Effector memory CD8-positive, alpha-beta T cell (primary cell): ENCODE measurements at places on chromosomes 7 and 10.

GRCh38 chr10:26706206-26706605, 8.7 kb downstream of the PDSS1 start:
- no peak overlapping the region for H3K4me3 ChIP-seq
- no peak for DNase-seq
- peaks cover 10% of the 10 kb centered on the region for H3K4me1 ChIP-seq
- H3K36me3 ChIP-seq, result peaks cover 8% of the 10 kb centered on the region

DNA sequence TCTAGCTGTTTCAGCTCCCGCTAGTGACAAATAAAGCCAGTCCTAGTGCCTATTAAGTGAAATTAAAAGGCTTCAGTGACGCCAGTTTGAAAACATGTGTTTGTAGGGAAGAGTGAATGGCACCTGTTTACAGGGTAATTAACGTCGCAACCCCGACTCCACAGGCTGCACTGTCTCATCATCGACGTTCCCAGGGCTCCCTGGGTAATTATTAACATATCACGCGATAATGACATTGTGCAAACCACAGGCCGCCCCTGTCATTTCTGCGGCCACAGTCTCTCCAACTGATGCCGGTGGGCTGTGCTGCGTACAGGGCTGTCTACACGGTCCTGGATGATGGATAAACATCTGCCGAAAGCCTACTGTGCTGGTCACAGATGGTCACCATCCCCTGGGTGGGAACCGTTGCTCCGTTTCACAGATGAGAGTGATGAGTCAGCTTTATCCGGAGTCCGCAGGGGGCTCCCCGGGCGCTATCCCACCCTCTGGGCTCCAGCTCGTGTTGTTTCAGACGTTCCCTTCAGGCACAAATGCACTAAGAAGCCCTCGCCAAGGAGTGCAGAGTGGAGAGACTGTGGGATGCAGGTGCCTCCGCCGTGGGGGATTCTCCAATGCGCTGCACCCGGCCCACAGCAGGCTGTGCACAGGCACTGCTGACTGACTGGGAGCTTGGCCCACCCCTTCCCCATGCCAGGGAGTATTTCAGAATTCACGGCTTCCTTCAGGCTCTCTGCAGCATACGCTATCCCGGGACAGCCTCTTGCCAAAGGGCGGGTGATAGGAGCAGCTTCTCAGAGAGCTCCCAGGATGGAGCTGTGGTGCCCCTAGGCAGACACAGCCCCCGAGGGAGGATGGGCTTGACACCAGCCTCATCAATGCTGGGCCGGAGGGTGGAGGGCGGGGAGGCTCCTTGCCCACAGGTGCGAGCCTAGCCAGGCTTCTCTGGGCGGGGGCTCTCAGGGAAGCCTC, 491.8 kb upstream of the FOXK1 start:
- no peaks in the 10 kb centered on the region for H3K36me3 ChIP-seq
- H3K27ac ChIP-seq, result no peak overlapping the region
- no peak for DNase-seq
- H3K4me1 ChIP-seq, result no peaks in the 10 kb centered on the region
- H3K4me3 ChIP-seq, result no peak overlapping the region

GRCh38 chr7:6260291-6261187, 11.9 kb downstream of the CYTH3 start:
- H3K4me3 ChIP-seq, result no peak overlapping the region
- H3K4me1 ChIP-seq, result peaks cover 47% of the 10 kb centered on the region
- no peaks in the 10 kb centered on the region for H3K36me3 ChIP-seq

DNA sequence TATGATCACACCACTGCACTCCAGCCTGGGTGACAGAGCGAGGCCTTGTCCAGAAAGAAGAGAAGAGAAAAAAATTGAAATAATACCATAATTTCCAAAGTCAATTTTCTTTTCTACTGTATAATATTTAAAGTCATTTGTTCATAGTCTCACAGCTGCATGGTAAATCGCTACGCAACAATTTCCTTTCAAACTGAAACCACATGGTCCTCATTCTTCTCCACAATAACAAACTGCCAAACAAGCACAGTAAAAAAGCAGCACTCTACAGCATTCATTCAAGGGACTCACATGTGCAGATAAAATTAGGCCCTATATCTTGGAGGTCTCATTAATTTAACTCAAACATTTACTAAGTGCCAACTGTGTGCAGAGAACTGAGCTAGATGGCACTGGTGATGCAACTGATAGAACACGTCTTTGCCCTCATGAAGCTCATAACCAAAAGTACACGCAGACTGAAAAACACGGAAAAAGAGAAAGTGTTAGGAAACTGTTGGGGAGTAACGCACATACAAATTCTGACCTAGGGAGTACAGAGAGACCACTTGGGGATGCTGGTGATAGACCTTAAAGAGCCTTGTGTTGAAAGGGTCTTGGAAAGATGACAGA, 68.4 kb upstream of the SRRM3 start:
- no peak for DNase-seq
- H3K27ac ChIP-seq, result no peak overlapping the region
- H3K36me3 ChIP-seq, result no peaks in the 10 kb centered on the region
- H3K27me3 ChIP-seq, result peaks cover 24% of the 10 kb centered on the region
- peaks cover 11% of the 10 kb centered on the region for H3K4me1 ChIP-seq

GRCh38 chr10:43249962-43250614, 16.8 kb downstream of the RASGEF1A start:
- H3K4me1 ChIP-seq, result peaks cover 34% of the 10 kb centered on the region
- no peaks in the 10 kb centered on the region for H3K27me3 ChIP-seq
- H3K4me3 ChIP-seq, result no peak overlapping the region
- peak overlapping the region; percentile 51 for H3K27ac ChIP-seq
